ENCODE measurements at places on chromosomes 11 and 22.

DNA sequence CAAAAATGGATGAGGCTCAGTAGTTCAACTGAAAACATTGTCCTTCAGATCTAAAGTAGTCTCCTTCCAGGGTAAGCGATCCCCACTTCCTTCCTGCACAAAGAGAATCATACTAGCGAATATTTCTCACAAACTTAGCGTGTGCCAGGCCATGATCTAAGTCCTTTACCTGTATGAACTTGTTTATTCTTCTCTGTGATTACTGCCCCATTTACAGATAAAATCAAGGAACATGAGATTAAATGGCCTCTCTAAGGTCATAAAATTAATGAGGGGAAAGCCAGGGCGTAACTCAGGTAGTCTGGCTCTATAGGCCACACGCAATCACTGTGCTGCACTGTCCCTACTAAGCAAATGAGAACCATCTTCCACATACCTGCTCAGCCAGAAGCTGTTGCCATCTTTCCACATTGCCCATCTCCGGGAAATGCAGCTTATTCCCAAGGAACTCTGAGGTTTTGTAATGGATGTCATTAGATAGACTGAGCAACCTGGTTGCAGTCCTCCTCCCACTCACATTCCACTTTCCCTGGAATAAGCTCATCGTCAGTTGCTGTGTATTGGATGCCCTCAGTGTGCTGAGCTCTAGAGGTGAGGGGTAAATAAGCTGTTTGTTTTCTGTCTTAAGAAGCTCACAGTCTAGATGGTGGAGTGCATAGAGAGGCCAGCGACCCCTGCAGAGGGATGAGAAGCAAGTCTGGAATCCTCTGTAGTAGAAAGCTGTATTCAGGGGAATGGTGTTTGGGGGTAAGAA is 146.3 kb downstream of the SNX19 start:
- no peaks in the 10 kb centered on the region for H3K27me3 ChIP-seq
- no peak for DNase-seq
- no peak overlapping the region for H3K27ac ChIP-seq
- no peaks in the 10 kb centered on the region for H3K4me1 ChIP-seq

- no peak overlapping the region for H3K27ac ChIP-seq
- DNase-seq, result no peak
- no peak overlapping the region for H3K4me3 ChIP-seq
- no peaks in the 10 kb centered on the region for H3K4me1 ChIP-seq
- H3K27me3 ChIP-seq, result no peaks in the 10 kb centered on the region
These were observed 867.2 kb upstream of the RAG2 start for GRCh38 chr11:37465221-37465620.

GRCh38 chr11:74043450-74043849 is 34.6 kb upstream of the UCP3 start:
- no peak for DNase-seq
- H3K27me3 ChIP-seq, result no peaks in the 10 kb centered on the region
- H3K27ac ChIP-seq, result no peak overlapping the region
- peaks cover 40% of the 10 kb centered on the region for H3K36me3 ChIP-seq
- H3K4me1 ChIP-seq, result no peaks in the 10 kb centered on the region

DNA sequence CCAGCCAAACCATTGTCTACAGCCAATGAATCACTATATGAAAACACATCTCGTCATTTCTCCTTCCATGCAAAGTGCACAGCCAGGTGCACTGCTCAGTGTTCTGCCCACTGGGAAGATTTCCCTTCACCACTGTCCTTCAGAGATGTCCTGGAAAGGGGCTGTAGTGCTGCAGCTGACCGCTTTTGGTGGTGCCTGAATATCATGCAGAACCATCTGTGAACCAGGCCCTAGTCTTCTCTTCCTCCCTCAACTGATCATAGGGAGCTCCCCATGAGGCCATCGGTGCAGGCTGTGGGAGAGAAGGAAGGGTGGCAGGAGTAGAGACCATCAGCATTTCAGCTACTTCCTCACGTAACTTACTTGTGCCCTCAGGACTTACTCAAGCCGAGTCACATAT is 70.2 kb downstream of the GAB4 start:
- H3K27ac ChIP-seq, result no peak overlapping the region
- DNase-seq, result no peak
- H3K36me3 ChIP-seq, result no peaks in the 10 kb centered on the region
- no peaks in the 10 kb centered on the region for H3K27me3 ChIP-seq
- H3K4me1 ChIP-seq, result no peaks in the 10 kb centered on the region

DNA sequence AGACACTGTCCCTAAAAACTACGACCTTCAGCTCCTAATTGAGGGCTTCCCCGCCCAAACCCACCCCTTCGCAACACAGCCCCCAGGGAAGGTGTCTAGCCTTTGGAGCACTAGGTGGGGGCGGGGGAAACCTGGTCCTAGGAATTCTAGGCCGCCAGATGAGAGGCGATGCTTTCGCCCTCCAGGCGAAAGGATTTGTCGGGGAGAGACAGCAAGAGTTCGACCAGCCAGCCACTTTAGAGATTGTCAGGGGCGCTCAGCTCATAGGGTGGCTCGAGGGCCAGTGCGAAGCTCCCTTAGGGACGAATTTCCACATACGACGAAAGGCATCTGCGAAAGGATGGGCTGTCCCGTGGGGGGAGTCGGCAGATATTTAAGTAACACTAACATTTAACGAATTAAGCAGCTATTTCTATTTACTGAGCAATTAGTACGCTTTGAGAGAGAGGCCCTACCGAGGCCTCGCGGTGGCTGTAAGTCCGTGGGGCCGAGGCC is 5.3 kb downstream of the CD248 start:
- DNase-seq, result no peak
- peak overlapping the region; percentile 79 for H3K27ac ChIP-seq
- H3K4me3 ChIP-seq, result peak overlapping the region; percentile 92
- H3K27me3 ChIP-seq, result no peaks in the 10 kb centered on the region
- H3K36me3 ChIP-seq, result no peaks in the 10 kb centered on the region
- H3K4me1 ChIP-seq, result peaks cover 34% of the 10 kb centered on the region

DNA sequence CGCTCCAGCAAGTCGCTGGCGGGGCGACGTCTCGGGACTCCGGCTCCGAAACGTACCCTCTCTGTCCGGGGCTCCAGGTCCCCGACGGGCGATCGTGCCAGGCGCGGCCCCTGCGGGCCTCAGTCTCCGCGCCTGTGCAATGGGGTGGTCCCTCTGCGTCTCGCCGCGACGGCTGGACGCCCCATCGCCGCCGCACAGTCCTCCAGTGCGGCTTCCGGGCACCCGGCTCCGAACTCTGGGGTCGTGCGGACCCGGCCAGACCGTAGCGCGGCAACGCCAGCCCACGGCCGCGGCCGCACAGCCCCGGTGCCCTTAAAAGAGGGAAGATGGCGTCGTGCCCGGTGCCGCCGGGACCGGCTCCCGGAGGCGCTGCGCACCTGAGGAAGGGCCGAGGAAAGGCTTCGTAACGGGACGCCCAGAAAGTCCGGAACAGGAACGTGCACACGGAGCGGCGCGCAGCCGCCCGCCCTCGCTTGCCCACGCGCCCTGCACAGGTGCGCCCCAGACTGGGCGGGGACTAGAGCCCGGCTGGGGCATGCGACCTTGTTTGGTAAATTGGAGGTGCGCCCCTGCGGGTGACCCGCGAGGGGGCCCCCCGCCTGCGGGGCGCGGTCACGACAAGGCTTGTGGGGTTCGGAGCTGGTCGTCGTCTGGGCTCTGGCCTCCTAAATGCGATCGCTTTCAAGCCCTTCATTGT is 525 bp downstream of the BIK start:
- H3K27me3 ChIP-seq, result no peaks in the 10 kb centered on the region
- no peaks in the 10 kb centered on the region for H3K4me1 ChIP-seq
- peak overlapping the region; percentile 53 for H3K27ac ChIP-seq

DNA sequence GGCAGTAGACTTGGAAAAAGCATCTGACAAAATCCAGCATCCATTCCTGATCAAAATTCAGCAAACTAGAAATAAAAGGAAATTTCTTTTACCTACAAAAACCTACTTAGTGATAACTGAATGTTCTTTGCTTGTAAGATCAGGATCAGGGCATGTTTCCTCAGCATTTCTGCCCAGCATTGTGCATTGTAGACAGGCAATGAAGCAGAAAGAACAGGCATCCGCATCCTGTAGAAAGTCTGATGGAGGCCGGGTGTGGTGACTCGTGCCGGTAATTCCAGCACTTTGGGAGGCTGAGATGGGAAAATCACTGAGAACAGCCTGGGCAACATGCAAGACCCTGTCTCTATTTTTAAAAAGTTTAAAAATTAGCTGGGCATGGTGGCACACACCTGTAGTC is 32.5 kb upstream of the PANX2 start:
- no peak overlapping the region for H3K27ac ChIP-seq
- no peaks in the 10 kb centered on the region for H3K4me1 ChIP-seq
- no peaks in the 10 kb centered on the region for H3K27me3 ChIP-seq
- no peaks in the 10 kb centered on the region for H3K36me3 ChIP-seq

- no peaks in the 10 kb centered on the region for H3K36me3 ChIP-seq
- H3K4me1 ChIP-seq, result peaks cover 10% of the 10 kb centered on the region
- H3K27me3 ChIP-seq, result no peaks in the 10 kb centered on the region
- H3K27ac ChIP-seq, result no peak overlapping the region
- H3K4me3 ChIP-seq, result no peak overlapping the region
- DNase-seq, result no peak
These were observed 6.8 kb upstream of the CTSD start for GRCh38 chr11:1770528-1770927.

GRCh38 chr11:9089061-9089460 is 2.3 kb downstream of the SCUBE2 start:
- H3K4me1 ChIP-seq, result no peaks in the 10 kb centered on the region
- H3K36me3 ChIP-seq, result no peaks in the 10 kb centered on the region
- no peaks in the 10 kb centered on the region for H3K27me3 ChIP-seq

- no peak overlapping the region for H3K27ac ChIP-seq
- H3K27me3 ChIP-seq, result no peaks in the 10 kb centered on the region
- no peaks in the 10 kb centered on the region for H3K4me1 ChIP-seq
- no peaks in the 10 kb centered on the region for H3K36me3 ChIP-seq
These were observed 30.9 kb downstream of the ZFTA start for GRCh38 chr11:63737718-63738117.

Data from naive thymus-derived CD4-positive, alpha-beta T cell (primary cell).